Mucosa of gallbladder (tissue), 1 donor: ENCODE measurements at places on chromosomes 5 and 9. TPM values are rescaled to one million over a fixed set of nuclear protein-coding genes. Genes with fewer than 3 reads are reported as not detected.

PAPPA gene
- 5.6 TPM for total RNA-seq

GZMA gene
- total RNA-seq = 5.4 TPM

MSX2 gene
- 2.5 TPM for total RNA-seq

ENG gene
- total RNA-seq = 94.3 TPM

FAXDC2 gene
- total RNA-seq = 91.0 TPM

IFNE gene
- 0.23 TPM for total RNA-seq

SLC6A3 gene
- 0.23 TPM for total RNA-seq

FBXO4 gene
- total RNA-seq = 6.5 TPM

DNA sequence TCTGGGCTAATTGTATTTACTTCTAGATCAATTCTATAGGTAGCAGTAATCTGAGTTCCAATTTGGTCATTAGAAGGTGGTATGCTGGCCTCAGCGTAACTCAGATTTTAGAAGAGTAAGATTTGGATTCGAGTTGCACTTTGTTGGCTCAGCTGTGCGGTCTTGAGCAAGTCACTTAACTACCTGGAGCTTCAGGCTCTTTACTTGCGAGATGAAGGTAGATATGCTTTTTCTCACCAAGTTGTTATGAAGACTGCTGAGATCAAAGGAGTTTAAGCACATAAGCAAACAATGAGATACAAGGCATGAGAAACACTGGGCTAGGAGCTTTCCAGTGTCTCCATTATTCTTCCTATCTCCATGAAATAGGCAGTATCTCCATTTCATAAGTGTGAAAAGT is 133.8 kb upstream of the RANBP3L start:
- DNase-seq = no peak

GRCh38 chr5:30693326-30693725 is 500.2 kb upstream of the CDH6 start:
- no peak for DNase-seq

DNA sequence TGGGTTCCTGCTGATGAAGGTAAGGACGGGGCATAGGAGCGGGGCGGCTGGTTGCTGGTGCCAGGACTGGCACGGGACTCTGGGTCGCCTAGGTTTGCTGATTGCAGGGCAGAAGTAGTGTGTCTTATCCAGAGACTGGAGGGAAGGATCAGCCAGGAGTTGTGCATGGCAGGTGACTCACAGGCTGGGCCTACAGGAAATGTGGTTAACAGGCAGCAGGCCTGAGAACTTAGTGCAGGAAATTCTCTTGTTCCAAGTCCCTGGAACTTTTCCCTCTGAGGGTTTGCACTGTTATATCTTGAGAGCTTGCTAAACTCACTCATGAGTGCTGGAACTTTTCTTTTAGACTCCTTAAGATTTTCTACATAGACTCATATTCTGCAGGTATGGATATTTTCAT is 95.1 kb downstream of the ANXA2R start:
- DNase-seq = no peak

- DNase-seq = no peak
Observed at GRCh38 chr9:82192211-82192610, 203.6 kb downstream of the SPATA31D1 start.

- peak; percentile 43 for DNase-seq
Observed at GRCh38 chr5:1480217-1480616, 35.0 kb upstream of the SLC6A3 start.

GRCh38 chr5:172506251-172506650 is 51.9 kb upstream of the SH3PXD2B start:
- DNase-seq = peak; percentile 8

GRCh38 chr5:151286246-151286645 is 17.3 kb downstream of the SLC36A3 start:
- no peak for DNase-seq

DNA sequence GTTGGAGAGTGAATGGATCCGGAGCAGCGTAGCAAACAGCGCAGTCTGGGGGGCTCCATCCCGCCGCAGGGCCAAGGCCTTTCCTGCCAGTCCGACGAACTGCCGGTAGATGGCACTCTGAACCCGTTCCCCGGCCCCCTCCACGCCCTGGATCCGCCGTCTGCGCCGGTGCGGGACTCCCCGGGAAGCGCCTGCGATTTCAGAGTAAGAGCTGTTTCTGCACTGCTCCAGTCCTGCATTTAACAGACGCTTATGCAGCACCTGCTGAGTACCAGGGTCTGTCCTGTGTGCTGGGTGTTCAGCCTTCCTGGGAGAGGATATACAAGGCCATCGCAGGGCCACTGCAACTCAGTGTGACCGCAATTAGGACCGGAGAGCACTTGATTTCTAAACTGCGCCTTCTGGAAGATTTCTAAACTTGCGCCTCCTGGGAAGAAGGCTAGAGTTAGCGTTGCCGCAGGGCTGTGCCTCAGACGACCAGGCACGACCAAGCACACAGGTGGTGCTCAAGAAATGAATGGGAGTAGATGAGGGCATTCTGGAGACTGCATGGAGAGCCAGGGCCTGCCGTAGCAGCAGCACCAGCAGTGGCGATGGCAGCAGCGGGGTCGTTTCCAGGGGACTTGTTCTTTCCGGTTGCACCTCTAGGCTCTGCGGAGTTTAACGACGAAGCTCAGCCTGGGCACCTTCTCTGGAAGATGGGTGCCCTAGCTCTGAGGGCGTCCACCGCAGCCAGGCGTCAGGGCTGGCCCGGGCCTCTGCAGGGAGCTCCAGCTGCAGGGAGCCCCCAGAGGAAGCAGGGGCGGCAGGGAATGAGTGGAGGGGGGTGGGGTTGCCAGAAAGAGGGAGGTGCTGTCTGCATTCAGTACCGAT is 14.3 kb upstream of the TIFAB start:
- peak; percentile 74 for DNase-seq

DNA sequence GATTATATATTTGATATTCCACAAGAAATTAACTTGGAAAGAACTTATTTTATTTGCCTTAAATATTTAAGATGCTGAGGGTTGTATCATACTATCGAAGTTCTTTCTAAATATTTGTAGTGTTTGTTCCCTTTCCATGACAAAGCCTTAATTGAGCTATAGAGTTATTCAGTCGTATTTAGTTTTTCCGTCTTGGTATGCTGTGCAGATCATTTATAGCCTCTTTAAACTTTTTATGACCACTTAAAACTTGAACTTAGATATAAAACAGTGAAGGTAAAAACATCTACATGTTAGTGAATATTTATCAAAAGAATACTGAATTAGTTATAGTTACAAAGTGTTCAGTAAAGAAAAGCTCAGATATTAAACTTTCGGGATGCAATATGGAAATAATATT is 74.4 kb downstream of the PARP8 start:
- DNase-seq = no peak

DNA sequence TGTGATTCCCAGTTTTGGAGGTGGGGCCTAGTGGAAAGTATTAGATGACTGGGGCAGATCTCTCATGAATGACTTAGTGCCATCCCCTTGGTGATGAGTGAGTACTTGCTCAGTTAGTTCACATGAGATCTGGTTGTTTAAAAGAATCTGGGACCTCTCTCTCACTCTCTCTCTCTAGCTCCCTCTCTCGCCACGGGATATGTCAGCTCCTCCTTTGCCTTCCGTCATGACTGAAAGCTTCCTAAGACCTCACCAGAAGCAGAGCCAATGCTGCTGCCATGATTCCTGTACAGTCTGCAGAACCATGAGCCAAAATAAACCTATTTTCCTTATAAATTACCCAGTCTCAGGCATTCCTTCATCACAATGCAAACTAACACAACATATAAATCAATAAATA is 176.7 kb downstream of the PRELID2 start:
- no peak for DNase-seq

- no peak for DNase-seq
Observed at GRCh38 chr9:114310471-114311450, 12.1 kb upstream of the ORM1 start.

DNA sequence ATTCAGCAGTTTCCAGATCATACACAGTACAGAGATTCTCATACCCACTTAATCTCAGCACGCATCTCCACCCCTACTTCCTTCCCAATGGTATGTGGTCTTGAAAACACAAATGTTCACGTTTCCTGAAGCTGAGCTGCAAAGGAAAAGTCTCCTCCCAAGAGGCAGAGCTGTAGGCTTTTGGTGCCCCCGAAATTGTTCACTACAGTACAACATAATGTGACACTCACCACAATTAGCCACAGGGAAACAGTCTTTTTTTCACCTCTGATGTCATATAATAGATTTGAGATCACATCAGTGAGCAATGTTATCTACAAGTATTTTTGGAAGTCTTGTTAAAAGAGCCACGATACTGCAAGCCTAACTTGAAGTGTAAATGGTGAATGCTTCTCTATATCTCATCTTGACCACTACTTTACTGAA is 40.2 kb downstream of the NFIB start:
- DNase-seq = no peak

GRCh38 chr5:165360784-165361542 is 1855.5 kb downstream of the MAT2B start:
- no peak for DNase-seq

DNA sequence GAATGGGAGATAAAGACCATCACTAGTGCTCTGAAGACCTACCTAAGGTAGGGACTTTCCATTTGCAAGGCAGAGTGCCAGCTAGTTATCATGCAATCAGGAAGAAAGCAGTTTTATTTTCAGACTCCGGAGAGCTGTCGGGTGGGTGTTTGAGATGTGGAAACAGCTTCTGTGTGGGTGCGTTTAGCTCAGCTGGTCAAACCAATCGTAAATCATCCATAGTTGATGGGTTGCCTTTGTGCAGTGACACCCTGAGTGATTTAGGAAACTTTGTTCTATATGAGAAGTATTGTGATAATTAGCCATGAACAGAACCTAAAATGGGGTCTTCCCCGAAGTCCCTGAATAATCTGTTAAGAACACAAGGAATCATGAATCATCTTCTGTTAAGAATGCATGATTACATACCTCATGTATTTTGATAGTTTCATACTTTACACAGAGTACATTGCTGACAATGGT is 284.3 kb downstream of the ARHGAP26 start:
- DNase-seq = no peak

- DNase-seq = no peak
Observed at GRCh38 chr5:14737291-14737690, 72.8 kb downstream of the OTULIN start.

DNA sequence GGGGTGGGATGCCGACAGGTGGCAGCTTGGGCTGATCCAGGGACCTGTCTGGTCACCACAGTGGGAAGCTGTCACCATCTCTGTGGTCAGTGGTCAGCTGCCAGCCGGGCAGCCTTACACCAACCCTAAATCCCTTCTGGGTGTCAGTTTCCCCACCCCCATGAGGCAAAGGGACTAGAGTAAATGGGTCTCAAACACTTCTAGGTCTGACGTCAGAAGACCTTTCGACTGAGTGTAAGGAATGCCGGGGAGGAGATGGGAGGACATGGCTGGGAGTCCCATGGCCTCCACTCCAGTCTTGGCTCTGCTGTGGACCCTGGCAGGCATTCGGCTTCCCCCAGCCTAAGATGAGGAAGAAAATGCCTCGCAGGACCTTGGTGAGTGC is 40.3 kb upstream of the SLC25A51 start:
- DNase-seq = no peak

GRCh38 chr9:115109486-115109885 is 8.5 kb downstream of the TNC start:
- no peak for DNase-seq

GRCh38 chr9:93346231-93347112 is 105.0 kb upstream of the FAM120A start:
- no peak for DNase-seq

DNA sequence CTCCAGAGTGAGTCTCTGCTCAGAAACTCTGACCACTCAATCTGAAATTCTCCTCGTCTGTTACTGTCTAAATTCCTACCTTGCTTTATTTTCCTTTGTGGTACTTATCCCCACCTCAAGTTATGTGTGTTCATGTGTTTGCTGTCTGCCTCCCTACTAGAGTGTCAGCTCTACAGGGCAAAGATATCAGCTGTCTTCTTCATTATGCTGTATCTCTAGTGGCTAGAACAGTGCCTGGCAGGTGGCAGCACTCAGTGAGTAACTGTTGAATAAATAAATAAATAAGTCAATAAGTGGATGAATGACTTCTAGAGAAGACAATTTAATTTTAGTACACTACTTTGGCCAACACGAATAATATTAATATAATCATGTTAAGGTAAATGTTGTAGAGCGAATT is 92.3 kb downstream of the BOD1 start:
- DNase-seq = no peak

GRCh38 chr9:19023078-19023477 is 9.9 kb downstream of the SAXO1 start:
- DNase-seq = no peak

- no peak for DNase-seq
Observed at GRCh38 chr5:58803056-58803455, 220.2 kb downstream of the RAB3C start.

GRCh38 chr5:40873286-40873880 is 32.2 kb downstream of the CARD6 start:
- no peak for DNase-seq
